HepG2 (cell line): ENCODE measurements at places on chromosomes 1 and 21. TPM values are rescaled to one million over a fixed set of nuclear protein-coding genes. Genes with fewer than 3 reads are reported as not detected.

Gene SPATA46
- not detected in 2 replicates for polyA plus RNA-seq

DNA sequence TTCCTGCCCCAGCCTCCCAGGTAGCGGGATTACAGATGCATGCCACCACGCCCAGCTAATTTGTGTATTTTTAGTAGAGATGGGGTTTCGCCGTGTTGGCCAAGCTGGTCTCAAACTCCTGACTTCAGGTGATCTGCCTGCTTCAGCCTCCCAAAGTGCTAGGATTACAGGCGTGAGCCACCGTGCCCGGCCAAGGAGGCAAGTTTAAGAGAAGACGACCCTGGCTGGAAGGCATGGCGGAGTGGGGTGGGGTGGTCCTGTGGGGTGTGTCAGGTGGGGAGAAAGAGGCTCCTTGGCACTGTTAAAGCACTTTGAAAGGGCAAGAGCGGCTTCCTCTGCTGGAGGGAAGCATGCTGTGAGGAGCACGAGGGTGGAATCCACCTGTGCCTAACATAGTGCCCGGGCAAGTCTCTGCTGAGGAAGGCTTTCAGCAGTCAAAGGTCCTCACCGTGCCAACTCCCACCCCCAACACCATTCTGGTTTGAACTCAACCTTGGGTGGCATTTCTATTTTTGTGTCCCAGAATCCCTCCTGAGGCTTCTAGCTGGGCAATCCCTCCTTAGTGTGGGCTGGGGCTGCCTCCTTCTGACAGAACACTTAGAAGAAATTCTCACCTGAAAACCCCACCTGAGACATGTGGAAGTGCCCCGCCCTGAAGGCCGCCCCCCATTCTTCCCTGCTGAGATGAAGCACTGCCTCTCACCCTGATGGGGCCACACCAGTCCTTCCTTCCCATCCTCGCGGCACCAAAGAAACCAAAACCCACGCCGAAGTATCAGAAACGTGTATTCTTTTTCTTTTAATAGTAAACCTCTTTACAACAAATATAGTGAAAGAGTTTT lies 37.4 kb downstream of the MEF2D start:
- H3K4me1 ChIP-seq: peaks cover 31% of the 10 kb centered on the region
- H3K27me3 ChIP-seq: no peaks in the 10 kb centered on the region
- peaks cover 7% of the 10 kb centered on the region; the same call in 1 of the 3 replicates for H3K36me3 ChIP-seq
- no peak for DNase-seq
- no peak overlapping the region for H3K4me3 ChIP-seq
- H3K27ac ChIP-seq: no peak overlapping the region

DNA sequence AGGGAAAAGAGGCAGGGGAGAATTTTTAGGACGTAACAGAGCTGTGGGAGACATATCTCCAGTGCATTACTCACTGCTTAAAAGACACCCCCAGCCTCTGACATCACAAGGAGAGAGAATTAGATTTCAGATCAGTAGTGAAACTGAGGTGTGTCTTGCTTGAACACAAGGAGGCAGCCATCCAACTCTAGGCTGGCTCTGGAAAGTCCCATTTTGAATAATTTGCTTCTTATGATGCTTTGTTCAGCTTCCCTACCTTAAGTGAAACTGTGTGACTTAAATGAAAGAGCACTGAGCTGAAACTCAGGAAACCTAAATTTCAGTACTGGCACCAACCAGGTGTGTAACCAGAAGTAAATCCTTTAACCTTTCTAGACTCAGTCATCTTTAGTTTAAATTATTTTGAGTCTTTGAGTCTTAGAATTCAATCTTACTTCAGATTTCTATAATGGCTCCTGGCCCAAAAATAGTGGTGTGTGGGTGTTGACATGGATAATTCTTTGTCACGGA lies 251.6 kb upstream of the SGIP1 start:
- no peak overlapping the region for H3K4me3 ChIP-seq
- H3K36me3 ChIP-seq: no peaks in the 10 kb centered on the region
- H3K27ac ChIP-seq: no peak overlapping the region
- no peak for DNase-seq

GRCh38 chr1:58576727-58577653 lies at the start of gene TACSTD2:
TACSTD2 (minus strand) TSS chr1:58577252; CDS start chr1:58577156, 96 bp downstream.
- no peak for DNase-seq
- peaks cover 10% of the 10 kb centered on the region for H3K4me1 ChIP-seq
- no peak within 1 kb of the TSS for H3K27ac ChIP-seq

DNA sequence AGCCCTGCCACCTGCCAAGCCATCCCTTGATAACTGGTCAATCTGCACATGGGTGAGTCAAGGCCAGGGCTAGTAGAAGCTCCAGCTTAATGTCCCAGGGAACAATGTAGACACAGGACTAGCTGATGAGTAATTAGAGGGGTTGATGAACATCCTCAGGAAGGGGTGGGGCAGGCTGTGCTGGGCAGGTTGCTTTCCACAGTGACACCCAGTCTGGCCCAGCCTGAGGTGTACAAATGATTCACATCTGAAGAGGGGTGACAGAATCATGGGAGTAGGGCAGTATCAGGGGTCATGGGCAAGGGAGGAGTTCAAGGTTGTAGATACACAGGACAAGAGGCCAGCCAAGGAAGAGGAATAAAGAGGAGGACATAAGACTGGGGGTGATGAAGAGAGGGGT lies 4.3 kb downstream of the LPAR3 start:
- no peaks in the 10 kb centered on the region for H3K4me1 ChIP-seq
- H3K27ac ChIP-seq: no peak overlapping the region
- no peaks in the 10 kb centered on the region for H3K36me3 ChIP-seq
- no peak for DNase-seq
